Activated CD4-positive, alpha-beta T cell treated with anti-CD3 and anti-CD28 coated beads, Interleukin-2, amount 10 ng/mL, durations not matched to agents 7 days and 5 days (primary cell): ENCODE measurements at places on chromosomes 1 and 21.

DNA sequence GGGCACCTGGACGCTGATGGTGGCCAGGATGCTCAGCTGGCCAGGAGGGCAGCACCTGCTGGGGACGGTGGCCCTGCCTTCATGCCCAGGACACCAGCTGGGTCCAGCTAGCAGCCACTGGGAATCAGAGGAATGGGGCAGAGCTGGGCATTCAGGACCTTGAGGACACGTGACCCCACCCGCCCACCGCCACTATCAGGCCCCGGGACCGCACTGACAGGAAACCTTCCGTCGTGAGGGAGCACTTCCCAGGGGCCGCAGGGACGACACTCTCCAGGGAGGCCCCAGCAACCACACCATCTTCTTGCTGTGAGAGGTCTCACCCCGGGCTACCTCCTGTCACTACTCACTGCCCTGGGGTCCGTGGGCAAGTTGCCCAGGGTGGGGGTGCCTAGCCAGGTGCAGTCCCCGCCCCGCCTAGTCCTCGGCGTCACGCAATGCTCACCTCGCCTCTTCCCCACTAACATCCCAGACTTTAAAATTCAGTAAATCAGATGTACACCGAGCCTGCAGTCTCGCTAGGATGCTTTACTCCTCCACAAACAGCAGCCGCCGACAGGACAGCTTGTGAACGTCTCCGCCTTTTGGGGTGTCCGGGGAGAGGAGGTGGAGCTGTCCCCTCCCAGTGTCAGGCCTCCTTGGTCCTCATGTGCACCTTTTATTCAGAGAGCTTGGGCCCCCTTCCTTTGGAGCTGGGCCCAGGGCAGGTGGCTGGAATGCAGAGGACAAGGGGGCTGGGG, 4.9 kb downstream of the VWA1 start:
- no peak for DNase-seq

DNA sequence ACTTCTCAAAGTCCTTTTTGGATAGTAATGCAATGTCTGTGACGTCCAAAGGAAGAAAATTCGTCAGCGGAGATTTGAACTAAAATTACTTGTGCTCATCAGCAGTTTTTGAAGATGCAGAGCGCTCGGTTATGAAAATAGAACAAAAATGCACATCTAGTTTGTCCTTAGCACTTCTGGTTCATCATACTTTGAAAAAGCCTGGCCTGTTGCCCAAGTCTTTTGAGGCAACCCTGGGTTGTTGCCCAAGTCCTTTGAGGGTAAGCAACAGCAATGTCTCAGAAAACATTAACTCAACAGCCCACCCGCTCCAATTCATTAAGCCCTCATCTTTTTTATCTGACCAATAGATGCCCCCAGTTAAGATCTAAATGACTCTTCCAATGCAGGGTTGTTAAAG, 91.9 kb downstream of the HUNK start:
- no peak for DNase-seq

- no peak for DNase-seq
Observed at GRCh38 chr1:15703562-15703961, 19.4 kb downstream of the PLEKHM2 start.

DNA sequence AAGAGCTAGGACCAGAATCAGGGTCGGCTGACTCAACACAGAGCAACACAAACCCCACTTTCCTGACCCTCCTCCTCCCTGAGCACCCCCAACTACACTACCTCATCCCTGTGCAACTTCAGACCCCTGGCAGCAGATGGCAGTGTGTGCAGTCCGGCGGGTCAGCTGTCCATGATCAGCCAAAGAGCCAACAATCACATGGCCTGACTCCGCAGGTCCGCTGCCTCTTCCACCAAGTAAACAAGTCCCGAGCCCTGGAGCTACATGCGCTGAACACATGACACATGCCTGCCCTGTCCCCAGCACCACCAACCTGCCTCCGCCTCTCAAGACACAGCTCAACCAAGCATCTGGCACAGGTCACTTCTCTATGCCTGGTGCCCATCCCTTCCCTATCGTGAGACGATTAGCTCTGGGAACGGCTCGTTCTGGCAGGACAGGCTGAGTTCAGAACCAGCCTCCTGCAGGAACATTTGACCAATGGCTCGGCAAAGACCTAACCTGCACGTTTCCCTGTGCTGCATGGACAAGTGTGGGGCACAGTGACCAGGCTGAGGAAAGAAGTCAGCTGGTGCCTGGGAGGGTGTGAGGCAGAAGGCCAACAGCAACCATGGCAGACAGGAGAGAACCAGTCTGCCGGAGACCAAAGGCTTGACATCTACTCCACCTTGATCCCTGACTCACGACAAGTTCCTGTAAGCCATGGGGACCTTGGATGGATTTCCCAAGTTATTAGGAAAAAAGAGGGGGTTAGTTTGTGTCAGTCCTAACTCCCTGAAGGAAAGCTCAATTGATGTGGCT, 60.3 kb downstream of the CD46 start:
- no peak for DNase-seq

DNA sequence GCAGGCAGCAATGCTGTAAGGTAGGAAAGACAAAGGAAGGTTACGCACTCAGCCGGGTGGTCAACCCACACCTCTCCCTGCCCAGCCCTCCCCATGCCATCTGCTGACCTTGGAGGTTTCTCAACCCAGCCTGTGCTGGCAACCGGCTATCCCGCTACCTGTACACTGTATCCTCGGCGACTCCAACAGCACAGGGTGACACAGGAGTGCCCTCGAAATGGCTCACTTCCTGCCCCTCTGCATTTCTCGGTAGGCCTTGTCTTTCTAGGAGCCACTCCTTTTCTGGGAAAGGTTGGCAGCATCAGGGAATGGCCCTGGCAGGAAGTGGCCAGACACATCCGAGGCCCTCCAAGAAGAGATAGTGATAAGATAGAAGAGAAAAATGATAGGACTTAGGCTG, 124.0 kb downstream of the PROX1 start:
- no peak for DNase-seq

DNA sequence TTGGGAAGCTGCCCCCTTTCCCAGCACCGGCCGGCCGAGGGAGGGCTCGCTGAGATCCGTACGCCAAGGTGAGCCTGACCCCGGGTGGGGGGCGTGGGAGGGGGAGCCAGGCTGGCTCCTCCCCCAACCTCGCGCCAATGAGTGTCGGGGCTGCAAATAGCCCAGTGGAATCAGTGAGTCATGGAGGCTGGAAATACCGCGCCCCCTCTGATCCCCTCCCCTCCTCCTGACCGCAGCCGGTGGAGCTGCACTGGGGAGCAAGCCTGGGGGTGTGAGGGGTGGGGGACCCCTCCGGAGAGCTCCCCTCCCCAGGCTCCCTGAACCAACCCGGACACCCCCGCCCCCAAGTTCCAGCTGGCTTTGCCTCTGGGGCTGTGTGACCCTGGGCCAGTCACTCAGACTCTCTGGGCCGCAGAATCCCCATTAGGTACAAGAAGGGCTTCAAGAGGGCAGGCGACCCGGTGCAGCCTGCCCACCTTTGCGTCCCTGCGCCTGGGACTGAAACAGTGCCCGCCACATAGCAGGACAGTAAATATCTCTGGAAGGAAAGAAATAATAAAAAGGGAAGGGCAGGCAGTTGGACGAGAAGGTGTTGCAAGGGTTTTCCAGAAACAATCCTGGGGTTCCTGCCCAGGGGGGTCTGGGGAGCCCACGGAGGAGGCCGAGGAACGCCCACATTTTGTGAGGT, 4.5 kb downstream of the HSPB7 start:
- DNase-seq, result no peak

GRCh38 chr1:235049217-235049616, 79.4 kb downstream of the TOMM20 start:
- DNase-seq, result no peak

GRCh38 chr1:107480548-107481415, 339.9 kb downstream of the NTNG1 start:
- no peak for DNase-seq

DNA sequence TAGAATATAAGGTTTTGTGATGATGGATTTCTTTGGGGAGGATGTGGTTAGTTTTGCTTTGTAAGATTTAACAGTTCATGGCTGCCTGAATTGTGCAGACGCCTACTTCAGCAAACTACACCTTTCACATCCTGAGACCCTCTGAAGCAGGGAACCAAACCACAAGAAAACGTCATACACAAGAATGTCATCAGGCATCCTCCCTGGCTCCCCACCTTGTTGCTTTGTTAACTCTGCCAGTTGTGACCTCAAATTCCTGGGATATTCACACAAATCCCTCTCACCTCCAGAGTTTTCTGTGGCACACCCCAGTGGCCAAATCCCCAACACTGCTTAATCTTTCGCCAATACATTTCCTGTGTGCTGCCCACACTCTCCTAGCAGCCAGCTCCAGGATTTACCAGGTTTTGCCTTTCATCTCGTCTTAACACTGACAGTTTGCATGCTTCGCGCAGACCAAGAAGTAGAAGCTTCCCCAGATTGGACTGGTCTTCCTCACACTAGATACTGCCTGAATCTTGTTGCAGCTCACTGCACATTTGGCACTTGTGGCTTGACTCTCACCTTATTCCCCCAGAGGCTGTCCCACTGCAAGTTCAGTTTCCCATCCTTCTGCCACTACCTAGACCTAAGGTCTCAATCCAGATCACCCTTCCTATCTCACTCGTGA, 51.1 kb upstream of the CTTNBP2NL start:
- DNase-seq, result peak; percentile 37

DNA sequence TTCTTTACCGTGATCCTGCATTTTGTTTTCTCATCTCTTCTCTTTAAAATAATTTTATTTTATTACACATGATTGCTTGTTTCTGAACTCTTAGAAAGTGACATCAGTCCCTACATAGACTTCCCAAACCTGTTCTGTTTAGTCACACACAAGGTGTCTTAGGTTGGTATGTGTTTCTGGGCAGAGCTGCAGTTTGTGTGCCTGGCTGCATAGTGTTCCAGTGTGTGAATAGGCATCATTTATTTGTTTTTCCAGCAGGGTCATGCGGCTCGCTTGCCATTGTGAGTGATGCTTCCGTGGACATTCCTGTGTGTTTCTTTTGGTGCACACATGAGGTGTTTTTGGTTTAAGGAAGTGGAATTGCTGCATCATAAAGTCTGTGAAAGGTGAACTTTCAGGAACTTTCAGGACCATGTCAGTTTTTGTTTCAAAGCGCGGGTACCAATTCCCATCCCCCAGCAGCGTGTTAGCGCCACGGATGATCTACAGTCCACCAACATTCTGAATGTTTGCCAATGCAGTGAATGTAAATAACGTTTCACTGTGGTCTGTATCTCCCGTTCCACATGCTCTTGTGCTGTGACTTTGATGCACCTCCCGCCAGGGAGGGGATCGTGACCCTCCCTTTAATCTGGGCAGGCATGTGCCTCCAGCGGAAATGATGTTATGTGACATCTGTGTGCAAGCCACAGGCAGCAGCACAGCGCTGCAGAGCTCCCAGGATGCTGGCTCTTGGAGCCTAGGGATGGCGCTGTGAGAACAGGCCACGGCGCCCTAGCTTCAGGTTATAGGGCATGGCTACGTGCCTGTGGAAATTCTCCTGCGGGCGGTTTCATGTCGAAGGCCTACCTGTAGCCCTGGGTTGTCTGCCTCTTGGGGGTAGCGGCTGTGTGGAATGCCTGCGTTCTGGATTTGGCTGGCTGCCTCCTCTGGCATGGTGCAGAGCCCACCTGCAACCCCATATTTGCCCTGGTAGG, 144.6 kb upstream of the COL6A1 start:
- no peak for DNase-seq

DNA sequence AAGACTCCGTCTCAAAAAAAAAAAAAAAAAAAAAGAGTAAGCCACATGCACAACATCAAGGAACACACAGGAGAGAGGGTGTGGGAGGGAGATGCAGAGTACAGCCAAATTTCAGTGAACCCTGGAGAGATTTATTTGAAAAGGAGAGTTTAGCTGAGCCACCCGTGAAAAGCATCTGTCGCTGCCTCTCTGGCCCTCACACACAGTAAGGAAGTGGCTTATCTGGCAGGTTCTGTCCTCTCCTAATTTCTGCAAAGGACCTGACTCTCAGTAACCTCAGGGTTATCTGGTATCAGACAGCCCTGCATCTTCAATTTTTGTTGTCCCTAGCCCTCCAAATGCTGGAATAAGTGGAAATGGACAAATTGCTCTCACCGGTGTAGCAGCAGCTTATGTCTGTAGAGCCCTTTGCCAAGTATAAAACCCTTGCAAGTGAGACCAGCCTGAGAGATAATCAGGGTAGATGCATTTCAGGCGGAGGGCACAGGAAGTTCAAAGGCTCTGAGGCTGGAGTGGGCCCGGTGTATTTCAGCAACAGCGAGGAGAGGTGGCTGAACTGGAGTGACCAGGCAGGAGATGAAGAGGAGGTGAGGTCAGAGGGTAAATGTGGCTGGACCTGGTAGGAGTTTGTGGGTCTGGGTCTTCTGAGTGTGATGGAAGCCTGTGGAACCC, 16.7 kb upstream of the IL10RB start:
- DNase-seq, result no peak

- DNase-seq, result no peak
Observed at GRCh38 chr1:86750076-86750475, 45.7 kb downstream of the SH3GLB1 start.

- peak; percentile 73 for DNase-seq
Observed at GRCh38 chr1:27525296-27526272, 35.6 kb upstream of the WASF2 start.

- no peak for DNase-seq
Observed at GRCh38 chr21:42277593-42277992, 37.6 kb downstream of the TFF3 start.

- DNase-seq, result no peak
Observed at GRCh38 chr21:27519361-27519760, 552.5 kb upstream of the ADAMTS5 start.

DNA sequence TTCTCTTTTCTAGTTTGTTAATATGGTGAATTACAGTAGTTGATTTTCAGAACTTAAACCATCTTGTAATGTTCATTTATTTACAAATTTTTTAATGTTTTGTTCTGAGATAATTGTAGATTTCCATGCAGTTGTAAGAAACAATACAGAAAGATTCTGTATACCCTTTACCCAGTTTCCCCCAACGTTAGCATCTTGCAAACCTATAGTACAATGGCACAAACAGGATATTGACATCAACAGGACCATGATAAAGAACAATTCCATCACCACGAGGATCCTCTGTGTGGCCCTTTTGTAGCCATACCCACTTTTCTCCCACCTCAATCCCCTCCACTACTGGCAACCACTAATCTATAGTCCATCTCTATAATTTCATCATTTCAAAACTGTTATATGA, 33.3 kb downstream of the COL6A1 start:
- no peak for DNase-seq

DNA sequence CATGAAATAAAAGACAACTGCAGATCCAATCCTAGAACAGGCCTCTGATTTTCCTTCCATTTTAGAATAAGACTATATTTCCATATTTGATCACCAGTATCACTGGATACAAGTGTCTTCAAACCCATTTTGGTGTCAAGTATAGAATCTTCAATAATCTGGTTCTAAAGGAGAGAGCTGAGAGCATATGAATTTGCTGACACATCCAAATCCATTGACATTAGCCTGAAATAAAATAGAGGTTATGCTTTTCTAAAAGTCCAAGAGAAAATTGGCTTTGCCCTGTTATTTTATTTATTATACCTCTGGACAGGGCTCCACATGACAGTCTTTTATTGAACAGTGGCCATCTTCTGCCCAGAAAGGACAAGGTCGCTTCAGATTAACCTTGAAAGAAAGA, 28.6 kb downstream of the ERO1B start:
- DNase-seq, result no peak

DNA sequence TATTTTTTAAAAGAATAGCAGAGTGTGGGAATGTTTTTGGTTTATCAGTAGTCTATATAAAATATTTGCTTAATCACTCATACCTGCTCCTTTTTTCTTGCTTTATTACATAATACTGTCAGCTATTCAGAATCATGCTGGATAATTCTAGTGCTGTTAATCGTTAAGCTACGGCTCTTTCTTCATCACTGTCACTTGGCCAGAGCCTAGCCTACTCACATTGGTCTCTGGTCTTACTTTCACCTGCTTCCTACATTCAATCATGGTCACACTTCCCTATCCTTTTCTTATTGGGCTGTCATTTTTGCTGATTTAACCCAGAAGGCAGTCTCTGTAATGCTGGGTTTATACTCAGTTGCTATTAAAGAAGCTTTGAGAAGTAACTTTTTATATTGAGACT, 2.5 kb downstream of the KLHL20 start:
- DNase-seq, result no peak
